CD4-positive, alpha-beta T cell treated with Interleukin-21 for 1 hour (primary cell): ENCODE measurements at places on chromosomes 2 and 18.

DNA sequence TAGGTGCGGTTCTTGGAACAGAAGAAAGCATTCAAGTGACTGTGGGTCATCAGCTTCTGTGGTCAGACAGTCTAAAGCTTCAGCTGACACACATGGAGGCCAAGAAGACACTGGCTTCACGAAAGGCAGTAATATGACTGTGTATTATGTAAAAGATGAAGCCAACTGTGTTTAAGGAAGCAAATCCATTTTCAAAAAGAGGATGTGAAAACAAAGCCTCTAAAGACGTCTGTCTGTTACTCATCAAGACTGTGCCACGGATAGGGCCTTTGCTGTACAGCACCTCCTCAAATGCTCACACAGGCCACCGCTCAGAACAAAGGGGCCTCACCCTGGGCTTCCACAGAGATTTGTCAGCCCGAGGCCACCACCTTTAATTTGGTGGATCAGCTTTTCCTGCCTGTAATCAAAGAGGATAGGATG lies 21.1 kb upstream of the TMEM163 start:
- peak; percentile 22 for DNase-seq

DNA sequence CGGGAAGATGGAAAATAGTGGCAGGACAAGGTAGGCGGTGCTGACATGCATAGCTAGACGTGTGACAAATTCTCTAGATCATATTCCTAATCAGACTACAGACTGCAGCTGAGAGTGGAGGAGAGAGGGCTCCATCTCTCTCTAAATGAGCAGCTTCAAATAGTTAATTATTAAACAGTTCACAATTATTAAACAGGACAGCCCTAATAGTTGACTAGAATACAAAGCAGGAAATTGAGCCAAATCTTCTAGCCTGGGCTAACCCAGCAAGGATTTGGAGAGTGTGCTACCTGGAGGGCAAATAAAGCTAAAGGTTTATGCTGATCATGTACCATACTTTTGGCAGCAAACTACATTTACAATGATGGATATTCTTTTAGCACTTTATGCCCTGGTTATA lies 54.4 kb upstream of the CWC22 start:
- no peak for DNase-seq

GRCh38 chr2:70142590-70143313 lies 48.1 kb downstream of the C2orf42 start:
- DNase-seq: peak; percentile 99

GRCh38 chr2:66382091-66382490 lies 52.8 kb upstream of the MEIS1 start:
- no peak for DNase-seq

GRCh38 chr2:116487336-116487735 lies 1327.2 kb upstream of the DDX18 start:
- DNase-seq: no peak

DNA sequence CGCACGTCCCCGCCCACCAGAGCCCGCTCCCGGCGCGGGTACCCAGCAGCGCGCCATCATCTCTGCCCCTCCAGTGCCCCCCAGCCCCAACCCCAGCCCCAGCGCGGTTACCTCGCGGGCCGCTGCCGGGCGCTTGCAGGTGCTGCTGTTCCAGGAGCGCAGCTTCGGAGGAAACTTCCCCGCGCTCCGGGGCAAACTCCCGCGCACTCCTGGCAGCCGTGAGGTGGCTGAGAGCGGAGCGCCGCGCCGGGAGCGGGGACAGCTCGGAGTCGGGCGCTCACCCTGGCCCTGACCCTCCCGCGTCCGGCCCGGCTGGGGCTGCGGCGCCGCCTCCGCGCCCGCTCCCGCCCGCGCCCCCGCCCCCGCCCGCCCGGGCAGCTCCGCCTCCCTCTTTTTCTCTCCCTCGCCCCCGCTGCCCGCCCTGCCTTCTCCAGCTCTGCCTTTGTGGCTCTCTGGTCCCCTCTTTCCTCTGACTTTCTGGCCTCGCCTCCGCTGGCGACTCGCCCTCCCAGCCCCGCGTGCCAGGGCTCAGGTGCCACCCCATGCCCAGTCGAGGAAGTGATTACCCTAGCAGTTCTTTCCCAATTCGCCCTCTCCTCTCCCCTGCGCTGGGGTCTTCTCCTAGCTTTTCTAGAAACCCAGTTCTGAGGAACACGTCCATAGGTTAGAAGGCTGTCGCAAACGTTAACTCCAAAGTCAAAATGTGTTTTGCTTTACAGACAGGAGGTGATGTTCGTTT lies at the start of gene CHST9:
Gene CHST9, minus strand, starts transcription at position 284 of the 739 bp plus-strand sequence. CDS start 42,499 bp downstream, outside the sequence.
- no peak for DNase-seq

- DNase-seq: no peak
These were observed 21.4 kb upstream of the TMEM177 start for GRCh38 chr2:119657466-119658145.

DNA sequence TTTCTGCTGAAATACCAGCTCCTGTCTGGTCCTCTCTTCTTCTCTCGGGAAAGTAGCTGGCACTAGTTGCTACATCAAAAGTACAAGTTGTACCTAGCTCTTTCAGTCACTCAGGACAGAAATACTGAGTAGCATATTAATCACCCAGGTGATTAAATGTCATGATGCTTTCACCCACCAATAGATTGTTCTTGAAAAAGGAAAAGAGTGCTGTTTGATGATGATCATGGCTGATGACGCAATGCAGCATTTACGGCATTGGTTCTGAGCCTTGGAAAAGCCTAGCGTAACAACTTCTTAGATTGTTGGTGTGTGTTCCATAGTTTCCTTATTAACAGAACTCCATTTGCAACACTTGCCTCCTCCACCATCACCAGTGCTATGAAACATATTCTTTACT lies 190.7 kb downstream of the CDH7 start:
- DNase-seq: no peak

GRCh38 chr18:741931-742512 lies 29.6 kb upstream of the ENOSF1 start:
- peak; percentile 67 for DNase-seq

DNA sequence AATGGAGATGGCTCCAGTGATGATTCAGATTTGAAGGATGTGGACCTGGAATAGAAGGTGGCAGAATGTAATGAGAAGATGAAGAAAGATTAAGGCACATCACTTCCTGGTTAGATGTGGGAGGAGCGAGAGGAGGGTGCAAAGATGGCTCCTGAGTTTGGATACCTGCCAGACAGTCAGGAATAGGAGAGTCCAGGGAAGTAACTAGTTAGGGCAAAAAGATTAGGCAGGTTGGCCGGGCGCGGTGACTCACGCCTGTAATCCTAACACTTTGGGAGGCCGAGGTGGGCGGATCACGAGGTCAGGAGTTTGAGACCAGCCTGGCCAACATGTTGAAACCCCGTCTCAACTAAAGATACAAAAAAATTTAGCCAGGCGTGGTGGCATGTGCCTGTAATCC lies 5.6 kb downstream of the C2orf74 start:
- no peak for DNase-seq

GRCh38 chr18:35822413-35822812 lies 150.1 kb upstream of the RMP24 start:
- no peak for DNase-seq

DNA sequence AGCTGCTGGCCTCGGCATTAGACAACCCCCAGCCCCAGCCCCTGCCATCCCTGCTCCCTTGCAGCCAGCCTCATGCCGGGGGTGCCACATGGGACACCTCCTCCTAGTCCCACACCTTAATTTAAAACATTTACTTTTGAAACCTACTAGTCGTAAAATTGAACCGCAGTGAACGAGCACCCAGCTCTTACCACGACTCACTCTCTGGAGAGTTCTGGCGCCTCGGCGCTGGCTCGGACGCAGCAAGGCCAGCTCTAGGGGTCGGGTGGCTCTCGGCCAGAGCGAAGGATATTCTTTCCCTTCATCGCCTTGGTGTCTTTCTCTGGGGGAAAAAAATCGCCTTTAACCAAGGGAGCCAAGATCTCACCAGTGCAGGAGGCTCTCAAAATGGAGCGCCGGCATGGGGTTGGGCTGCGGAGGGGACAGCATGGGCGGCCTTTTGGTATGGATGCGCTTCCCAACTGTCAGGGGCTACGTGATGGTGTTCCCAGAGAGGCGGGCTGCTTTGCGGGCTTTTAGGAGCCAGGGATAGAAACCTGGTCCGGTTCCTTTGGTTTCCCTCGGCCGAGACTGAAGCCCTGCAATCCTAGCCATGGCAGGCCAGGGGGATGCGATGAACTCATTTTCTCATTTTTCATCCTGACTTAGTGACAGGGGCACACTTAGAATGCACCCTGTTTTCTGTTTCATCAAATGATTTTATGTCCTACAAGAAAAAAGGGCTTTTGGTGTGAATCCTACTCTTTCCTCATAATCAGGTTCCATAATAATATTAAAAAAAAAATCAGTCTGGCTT lies 2.0 kb downstream of the HPCAL1 start:
- DNase-seq: no peak
